ENCODE measurements at places on chromosomes 12 and 14. TPM values are rescaled to one million over a fixed set of nuclear protein-coding genes. Genes with fewer than 3 reads are reported as not detected.

IKBIP gene
- 3.4 TPM for total RNA-seq

SLC7A8 gene
- total RNA-seq, result not detected

CCDC184 gene
- total RNA-seq, result 1.6 TPM

STON2 gene
- total RNA-seq, result 4.4 TPM

GRCh38 chr12:32105986-32106516 lies 596 bp upstream of the BICD1 start:
- H3K27me3 ChIP-seq, result no peaks in the 10 kb centered on the region
- peak overlapping the region; percentile 51 for H3K27ac ChIP-seq
- H3K4me1 ChIP-seq, result peaks cover 26% of the 10 kb centered on the region
- no peaks in the 10 kb centered on the region for H3K36me3 ChIP-seq
- peak overlapping the region; percentile 35 for H3K4me3 ChIP-seq
- no peak for DNase-seq

GRCh38 chr14:22418631-22419030 lies 170.4 kb downstream of the DAD1 start:
- no peaks in the 10 kb centered on the region for H3K4me1 ChIP-seq
- H3K27me3 ChIP-seq, result no peaks in the 10 kb centered on the region
- no peak for DNase-seq
- H3K27ac ChIP-seq, result no peak overlapping the region
- no peaks in the 10 kb centered on the region for H3K36me3 ChIP-seq

- peaks cover 4% of the 10 kb centered on the region for H3K4me1 ChIP-seq
- no peak within 1 kb of the TSS for H3K4me3 ChIP-seq
- DNase-seq, result peak; percentile 3
Observed at GRCh38 chr12:21774358-21775132, at the start of gene KCNJ8. Gene KCNJ8 (minus strand): TSS chr12:21774706. CDS start chr12:21773616, 1,090 bp downstream.

DNA sequence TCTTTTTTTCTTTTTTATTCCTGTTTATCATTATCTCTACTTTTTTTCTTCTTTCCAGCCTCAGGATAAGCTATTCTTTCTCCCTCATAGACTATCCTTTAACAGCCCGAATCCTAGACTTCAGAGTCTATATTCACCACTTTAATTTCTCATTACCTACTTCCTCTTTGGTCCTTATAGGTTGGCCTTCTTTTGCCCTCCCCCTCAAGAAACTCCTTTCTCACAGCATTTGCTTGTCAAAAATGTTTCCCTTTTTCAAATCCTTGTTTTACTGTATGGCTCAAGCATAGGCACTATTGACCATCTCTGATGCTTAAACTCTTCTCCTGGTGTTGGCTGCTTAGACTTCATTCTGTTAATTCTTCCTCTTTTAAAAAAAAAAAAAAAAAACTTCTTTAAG lies 52.5 kb downstream of the KIAA0586 start:
- no peaks in the 10 kb centered on the region for H3K27me3 ChIP-seq
- no peaks in the 10 kb centered on the region for H3K4me1 ChIP-seq
- no peak for DNase-seq

DNA sequence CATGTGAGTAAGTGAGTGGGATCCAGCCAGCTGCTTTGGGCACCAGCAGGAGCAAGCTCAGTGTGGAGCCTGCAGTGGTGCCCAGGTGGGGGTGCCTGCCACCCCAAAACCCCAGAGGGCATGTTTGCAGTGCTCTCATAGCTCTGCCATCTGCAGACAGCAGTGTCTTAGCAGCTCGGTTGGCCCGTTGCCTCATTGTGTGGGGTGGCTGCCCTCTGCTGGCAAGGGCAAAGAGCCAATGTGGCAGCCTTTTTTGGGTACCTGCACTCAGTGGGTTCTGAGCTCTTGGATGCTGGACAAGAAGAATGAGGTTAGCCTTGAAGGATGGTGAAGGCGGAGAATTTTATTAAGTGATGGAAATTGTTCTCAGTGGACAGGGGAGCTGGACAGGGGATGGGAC lies 52.3 kb downstream of the NEUROD4 start:
- H3K27me3 ChIP-seq, result peaks cover 5% of the 10 kb centered on the region
- no peak overlapping the region for H3K4me3 ChIP-seq
- no peaks in the 10 kb centered on the region for H3K4me1 ChIP-seq
- no peak overlapping the region for H3K27ac ChIP-seq

- no peak overlapping the region for H3K27ac ChIP-seq
- no peak for DNase-seq
- H3K4me3 ChIP-seq, result no peak overlapping the region
- H3K27me3 ChIP-seq, result no peaks in the 10 kb centered on the region
- no peaks in the 10 kb centered on the region for H3K4me1 ChIP-seq
Observed at GRCh38 chr14:79732911-79733655, 478.2 kb downstream of the DIO2 start.

- H3K4me1 ChIP-seq, result peaks cover 46% of the 10 kb centered on the region
- DNase-seq, result peak; percentile 87
- peak within 1 kb of the TSS; percentile 93 for H3K27ac ChIP-seq
- peak within 1 kb of the TSS; percentile 97 for H3K4me3 ChIP-seq
Observed at GRCh38 chr12:89708565-89709156, at the start of gene ATP2B1. Gene ATP2B1 (minus strand): TSS chr12:89708838. CDS start chr12:89655886, 52,952 bp downstream.

GRCh38 chr14:62882967-62883366 lies 162.3 kb downstream of the KCNH5 start:
- no peaks in the 10 kb centered on the region for H3K36me3 ChIP-seq
- H3K4me1 ChIP-seq, result no peaks in the 10 kb centered on the region
- H3K4me3 ChIP-seq, result no peak overlapping the region
- H3K27me3 ChIP-seq, result no peaks in the 10 kb centered on the region
- DNase-seq, result no peak

DNA sequence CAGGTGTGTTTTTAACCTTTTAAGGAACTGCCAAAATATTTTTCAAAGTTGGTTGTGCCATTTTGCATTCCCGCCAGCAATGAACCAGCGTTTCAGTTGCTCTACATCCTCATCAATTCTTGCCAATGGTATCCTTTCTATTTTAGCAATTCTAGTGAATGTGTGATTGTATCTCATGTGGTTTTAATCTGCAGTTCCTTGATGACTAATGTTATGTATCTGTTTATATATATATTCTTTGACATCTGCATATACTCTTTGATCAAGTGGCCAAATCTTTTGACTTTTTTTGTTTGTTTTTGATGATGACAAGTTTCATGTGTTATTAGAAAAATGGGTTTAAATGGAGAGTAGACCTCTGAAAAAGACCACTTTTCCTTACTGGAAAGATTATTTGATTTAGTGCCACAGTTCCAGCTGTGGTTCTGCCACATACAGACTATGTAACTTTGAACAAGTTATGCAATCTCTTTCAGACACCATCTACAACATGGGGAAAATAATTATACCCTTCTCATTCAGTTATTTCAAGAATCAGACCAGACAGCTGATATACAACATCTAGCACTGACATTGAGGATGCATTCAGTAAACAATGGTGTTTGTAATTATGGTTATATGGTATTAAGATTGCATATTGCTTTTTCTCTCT lies 146.3 kb upstream of the CNOT2 start:
- no peak overlapping the region for H3K27ac ChIP-seq
- no peaks in the 10 kb centered on the region for H3K4me1 ChIP-seq
- DNase-seq, result no peak
- no peak overlapping the region for H3K4me3 ChIP-seq
- H3K27me3 ChIP-seq, result no peaks in the 10 kb centered on the region
- no peaks in the 10 kb centered on the region for H3K36me3 ChIP-seq

GRCh38 chr14:68824517-68825347 lies 31.9 kb upstream of the ZFP36L1 start:
- H3K27me3 ChIP-seq, result no peaks in the 10 kb centered on the region
- H3K4me3 ChIP-seq, result no peak overlapping the region
- H3K27ac ChIP-seq, result no peak overlapping the region
- H3K4me1 ChIP-seq, result peaks cover 31% of the 10 kb centered on the region
- no peaks in the 10 kb centered on the region for H3K36me3 ChIP-seq

DNA sequence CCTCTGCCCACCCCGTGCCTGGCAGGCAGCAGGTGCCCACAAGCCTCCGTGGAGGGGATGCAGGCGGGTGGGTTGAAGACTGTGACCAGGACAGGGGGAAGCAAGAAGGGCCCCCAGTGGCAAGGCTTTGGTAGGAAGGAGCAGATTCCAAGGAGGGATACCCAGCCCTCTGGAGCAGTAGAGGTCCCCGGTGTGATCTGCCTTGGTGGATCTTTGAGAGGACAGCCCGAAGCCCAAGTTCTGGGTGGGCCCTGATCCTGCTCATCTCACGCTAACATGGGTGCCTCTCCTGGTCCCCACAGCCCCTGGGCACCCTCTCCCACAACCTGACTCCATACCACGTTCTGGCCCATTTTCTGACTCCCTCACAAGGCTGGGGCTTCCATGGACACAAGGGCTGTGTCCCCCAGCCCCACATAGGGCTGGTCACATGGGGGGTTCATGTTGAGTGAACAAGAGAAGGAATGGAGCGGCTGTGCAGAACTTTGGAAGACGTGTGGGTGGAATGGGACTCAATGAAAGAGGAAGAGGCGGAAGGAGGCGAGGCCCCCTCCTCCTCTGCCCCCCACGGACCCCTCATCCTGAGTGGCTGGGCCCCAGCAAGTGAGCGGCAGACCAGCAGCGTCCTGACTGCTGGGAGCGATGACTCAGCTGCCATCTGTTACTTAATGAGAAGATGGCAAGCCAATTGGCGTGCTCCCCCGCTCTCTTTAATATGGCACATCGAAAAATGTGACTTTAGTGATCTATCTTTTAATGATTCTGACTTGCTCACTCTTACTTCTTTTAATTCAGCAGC lies 77.0 kb upstream of the BCL11B start:
- no peaks in the 10 kb centered on the region for H3K36me3 ChIP-seq
- no peak overlapping the region for H3K27ac ChIP-seq
- no peaks in the 10 kb centered on the region for H3K4me1 ChIP-seq
- H3K27me3 ChIP-seq, result no peaks in the 10 kb centered on the region
- no peak overlapping the region for H3K4me3 ChIP-seq
- no peak for DNase-seq

DNA sequence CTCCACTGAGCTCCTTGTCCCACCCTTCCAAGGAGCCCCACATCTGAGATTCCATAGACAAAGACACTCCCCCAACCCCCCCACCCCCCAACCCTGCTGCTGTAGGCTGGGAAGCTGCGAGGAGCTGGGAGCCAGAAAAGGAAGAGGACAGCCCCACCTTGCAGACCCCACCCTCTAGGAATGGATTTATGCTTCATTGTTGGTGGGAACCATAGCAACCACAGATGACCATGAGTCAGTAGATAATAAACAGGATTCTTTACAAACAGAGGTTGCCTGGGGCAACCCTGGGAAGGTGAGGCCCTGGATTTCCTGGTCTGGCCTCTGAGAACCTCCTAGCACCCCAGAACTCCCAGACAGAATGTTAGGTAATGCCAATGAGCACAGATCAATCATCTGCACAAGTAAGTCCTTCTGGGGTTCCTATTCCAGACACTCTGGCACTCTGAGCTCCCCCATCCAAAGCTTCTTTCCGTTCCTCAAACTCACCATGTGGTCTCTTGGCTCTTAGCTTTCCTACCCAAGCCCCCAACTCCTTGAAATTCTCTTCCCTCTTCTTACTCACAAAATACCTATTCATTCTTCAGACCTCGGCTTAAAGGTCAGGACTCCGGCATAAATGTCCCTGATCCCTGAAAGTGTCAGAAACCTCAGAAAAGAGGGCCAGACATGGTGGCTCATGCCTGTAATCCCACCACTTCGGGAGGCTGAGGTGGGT lies 15.2 kb upstream of the PLEKHG6 start:
- H3K27me3 ChIP-seq, result no peaks in the 10 kb centered on the region
- H3K4me1 ChIP-seq, result no peaks in the 10 kb centered on the region
- DNase-seq, result no peak

DNA sequence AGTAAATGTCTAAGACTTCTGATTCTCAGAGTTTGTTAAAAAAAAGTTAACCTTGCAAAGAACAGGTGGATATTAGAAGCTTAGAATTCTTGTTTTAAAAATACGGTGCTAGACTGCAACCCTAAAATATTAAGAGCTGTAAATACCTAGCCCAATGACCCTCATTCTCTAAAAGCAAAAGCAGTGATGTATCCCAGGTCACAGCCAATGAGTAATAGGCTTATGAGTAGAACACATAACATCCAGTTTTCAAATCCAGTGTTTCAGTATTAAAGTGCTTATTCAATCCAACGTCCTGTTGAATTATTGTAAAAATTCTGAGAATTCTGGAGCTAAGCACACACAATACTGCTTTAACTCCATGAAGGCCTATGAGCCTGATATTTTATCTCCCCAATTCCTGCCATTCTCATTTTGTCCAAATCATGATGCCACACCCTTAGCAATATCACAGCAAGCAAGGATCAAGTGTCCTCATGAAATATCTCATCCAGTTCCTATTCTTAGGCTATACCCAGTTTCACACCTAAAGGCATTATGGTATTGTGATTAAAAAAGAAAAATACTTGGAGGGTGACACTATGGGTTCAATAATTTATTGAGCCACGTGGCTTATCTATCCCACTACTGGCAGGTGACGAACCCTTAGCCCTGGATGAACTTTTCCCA lies 15.3 kb upstream of the ARID4A start:
- no peak overlapping the region for H3K4me3 ChIP-seq
- H3K27ac ChIP-seq, result peak overlapping the region; percentile 80
- peaks cover 25% of the 10 kb centered on the region for H3K4me1 ChIP-seq
- no peaks in the 10 kb centered on the region for H3K27me3 ChIP-seq

- H3K36me3 ChIP-seq, result peaks cover 2% of the 10 kb centered on the region
- H3K27ac ChIP-seq, result no peak overlapping the region
- H3K27me3 ChIP-seq, result no peaks in the 10 kb centered on the region
- no peaks in the 10 kb centered on the region for H3K4me1 ChIP-seq
- DNase-seq, result no peak
Observed at GRCh38 chr14:31403707-31404106, 16.6 kb downstream of the HEATR5A start.

DNA sequence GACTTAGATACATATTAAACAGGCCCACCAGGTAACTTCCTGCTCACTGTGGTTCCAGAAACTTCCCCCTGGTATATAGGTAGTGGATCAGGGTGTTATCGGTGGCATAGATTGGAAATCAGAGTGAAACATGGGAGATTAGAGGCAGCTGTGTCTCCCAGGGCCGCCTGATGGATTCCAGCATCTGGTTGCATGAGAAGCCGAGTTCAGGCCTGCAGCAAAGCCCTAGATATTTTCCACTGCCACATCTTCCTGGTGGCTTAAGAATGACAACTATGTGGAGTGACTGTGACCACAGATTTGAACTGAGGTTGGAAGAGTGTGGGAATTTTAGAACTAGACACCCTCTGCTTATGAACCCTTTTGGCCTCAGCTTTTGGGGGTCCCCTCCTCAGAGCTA lies 184.8 kb upstream of the NTF3 start:
- DNase-seq, result no peak
- H3K27me3 ChIP-seq, result no peaks in the 10 kb centered on the region
- no peaks in the 10 kb centered on the region for H3K36me3 ChIP-seq
- H3K27ac ChIP-seq, result no peak overlapping the region
- no peak overlapping the region for H3K4me3 ChIP-seq

DNA sequence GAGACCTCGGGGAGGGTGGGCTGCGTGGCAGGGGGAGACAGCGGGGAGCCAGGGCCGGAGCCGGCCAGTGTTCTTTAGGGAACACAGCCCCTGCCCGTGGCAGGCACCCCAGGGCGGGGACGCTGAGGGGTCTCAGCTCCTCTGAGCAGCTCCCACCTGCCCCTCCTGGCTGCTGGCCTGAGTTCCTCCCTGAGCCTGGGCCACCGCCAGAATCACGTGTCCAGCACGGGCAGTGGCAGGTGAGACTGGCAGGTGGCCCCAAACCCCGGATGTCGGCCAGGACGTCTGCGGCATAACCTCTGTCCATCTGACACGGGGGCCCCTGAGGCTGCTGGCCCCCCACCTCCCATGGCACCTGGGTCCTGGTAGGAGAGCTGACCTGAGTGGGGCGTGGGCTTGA lies 25.1 kb downstream of the NOC4L start:
- no peak overlapping the region for H3K27ac ChIP-seq
- DNase-seq, result no peak
- H3K36me3 ChIP-seq, result no peaks in the 10 kb centered on the region
- peaks cover 12% of the 10 kb centered on the region for H3K4me1 ChIP-seq
- H3K4me3 ChIP-seq, result no peak overlapping the region

Data from CD4-positive, CD25-positive, alpha-beta regulatory T cell (primary cell).